Activated naive CD8-positive, alpha-beta T cell treated with anti-CD3 and anti-CD28 coated beads, Interleukin-2, amount 10 ng/mL, durations not matched to agents 7 days and 5 days (primary cell): ENCODE measurements at places on chromosomes 16 and 17. TPM values are rescaled to one million over a fixed set of nuclear protein-coding genes. Genes with fewer than 3 reads are reported as not detected.

The CRYM gene
- total RNA-seq: not detected

- no peak overlapping the region for H3K4me3 ChIP-seq
- no peaks in the 10 kb centered on the region for H3K4me1 ChIP-seq
- no peak for DNase-seq
- no peaks in the 10 kb centered on the region for H3K36me3 ChIP-seq
- no peak overlapping the region for H3K27ac ChIP-seq
These were observed 69.0 kb downstream of the GRIN2A start for GRCh38 chr16:10113248-10113647.

DNA sequence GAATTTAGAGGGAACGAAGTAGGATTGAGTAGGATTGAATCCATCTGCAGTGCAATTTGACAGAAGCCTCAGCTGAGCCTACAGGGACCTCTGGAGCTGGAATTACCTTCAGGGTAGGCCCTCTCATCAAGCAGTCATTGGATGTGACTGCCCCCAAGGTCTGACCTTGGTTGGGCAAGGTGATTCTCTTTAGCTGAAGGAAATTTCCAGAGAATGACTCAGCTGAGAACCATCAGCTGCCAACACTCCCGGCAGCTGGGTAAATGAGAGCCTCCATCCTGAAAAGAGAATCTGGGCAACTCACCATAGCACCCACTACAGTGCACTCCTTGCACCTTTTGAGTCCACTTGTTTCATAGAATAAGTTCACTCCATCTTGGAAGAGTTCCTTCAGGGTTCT, 113.5 kb upstream of the MED13 start:
- H3K4me1 ChIP-seq: no peaks in the 10 kb centered on the region
- no peak for DNase-seq
- no peaks in the 10 kb centered on the region for H3K36me3 ChIP-seq
- no peak overlapping the region for H3K27ac ChIP-seq

DNA sequence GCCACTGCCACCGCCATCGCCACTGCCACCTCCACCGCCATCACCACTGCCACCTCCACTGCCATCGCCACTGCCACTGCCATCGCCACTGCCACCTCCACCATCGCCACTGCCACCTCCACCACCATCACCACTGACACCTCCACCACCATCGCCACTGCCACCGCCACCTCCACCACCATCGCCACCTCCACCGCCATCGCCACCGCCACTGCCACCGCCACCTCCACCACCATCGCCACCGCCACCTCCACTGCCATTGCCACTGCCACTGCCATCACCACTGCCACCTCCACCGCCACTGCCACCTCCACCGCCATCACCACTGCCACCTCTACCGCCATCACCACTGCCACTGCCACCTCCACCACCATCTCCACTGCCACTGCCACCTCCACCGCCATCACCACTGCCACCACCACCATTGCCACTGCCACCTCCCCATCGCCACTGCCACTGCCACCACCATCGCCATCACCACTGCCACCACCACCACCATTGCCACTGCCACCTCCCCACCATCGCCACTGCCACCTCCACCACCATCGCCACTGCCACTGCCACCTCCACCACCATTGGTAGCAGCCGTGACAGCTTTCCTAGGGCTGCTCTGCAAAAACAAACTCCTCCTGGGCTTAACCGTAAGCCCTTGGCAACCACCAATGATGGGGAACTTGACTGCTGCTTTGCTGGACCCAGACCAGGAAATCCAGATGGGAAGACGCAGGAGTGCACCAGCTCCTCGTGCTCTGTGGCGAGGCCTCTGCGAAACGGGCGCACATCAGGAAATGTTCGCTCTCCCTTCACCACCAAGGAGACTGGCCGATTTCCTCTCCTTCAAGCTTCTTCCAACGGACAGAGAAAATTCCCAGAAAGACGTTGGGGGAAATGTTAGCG, 147.2 kb downstream of the RBFOX3 start:
- no peaks in the 10 kb centered on the region for H3K36me3 ChIP-seq
- no peaks in the 10 kb centered on the region for H3K4me1 ChIP-seq
- H3K4me3 ChIP-seq: no peak overlapping the region
- H3K27ac ChIP-seq: no peak overlapping the region
- no peak for DNase-seq
- no peaks in the 10 kb centered on the region for H3K27me3 ChIP-seq
